ENCODE measurements at places on chromosomes 5 and 9.

DNA sequence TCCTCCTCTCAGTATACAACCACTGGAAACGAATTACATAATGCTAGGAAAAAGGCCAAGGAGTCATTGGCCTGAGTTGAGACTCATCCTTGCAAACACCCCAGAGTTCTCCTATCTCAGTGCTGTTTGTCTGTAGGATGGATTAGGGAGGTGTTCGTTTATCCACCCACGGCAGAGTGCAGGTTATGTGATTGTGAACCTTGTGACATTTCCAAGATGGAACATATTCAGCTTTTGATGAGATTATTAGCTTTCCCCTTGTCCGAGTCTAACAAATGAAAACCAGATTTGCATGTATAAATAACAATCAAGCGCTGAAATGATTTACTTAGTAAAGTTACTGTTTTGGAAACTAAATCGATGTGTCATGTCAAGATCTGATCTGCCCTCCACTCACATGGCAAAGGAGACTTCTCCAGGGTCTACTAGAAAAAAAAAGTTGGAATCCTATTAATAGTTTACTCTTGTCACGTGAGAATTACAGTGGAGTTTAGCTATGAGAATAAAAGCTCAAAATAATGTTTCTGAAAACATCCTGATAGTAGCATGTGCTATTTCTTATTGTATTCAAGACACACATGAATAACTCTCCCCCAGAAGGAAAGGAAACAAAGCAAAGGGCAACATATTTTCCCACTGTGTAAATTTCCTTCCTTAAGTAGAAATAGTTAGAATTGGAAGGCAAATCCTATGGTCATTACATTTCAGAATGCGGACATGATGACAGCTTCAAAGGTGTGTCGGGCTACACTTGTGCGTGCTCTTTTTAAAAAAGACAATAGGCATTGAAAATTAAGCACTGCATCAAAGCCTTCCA is 600.4 kb downstream of the EBF1 start:
- DNase-seq = no peak

- no peak for DNase-seq
These were observed 1.3 kb upstream of the TBC1D2 start for GRCh38 chr9:98256756-98257155.

GRCh38 chr5:43891112-43891511 is 288.1 kb downstream of the NNT start:
- peak; percentile 9 for DNase-seq

- DNase-seq = no peak
These were observed 694.1 kb upstream of the C9orf72 start for GRCh38 chr9:28267351-28267750.

DNA sequence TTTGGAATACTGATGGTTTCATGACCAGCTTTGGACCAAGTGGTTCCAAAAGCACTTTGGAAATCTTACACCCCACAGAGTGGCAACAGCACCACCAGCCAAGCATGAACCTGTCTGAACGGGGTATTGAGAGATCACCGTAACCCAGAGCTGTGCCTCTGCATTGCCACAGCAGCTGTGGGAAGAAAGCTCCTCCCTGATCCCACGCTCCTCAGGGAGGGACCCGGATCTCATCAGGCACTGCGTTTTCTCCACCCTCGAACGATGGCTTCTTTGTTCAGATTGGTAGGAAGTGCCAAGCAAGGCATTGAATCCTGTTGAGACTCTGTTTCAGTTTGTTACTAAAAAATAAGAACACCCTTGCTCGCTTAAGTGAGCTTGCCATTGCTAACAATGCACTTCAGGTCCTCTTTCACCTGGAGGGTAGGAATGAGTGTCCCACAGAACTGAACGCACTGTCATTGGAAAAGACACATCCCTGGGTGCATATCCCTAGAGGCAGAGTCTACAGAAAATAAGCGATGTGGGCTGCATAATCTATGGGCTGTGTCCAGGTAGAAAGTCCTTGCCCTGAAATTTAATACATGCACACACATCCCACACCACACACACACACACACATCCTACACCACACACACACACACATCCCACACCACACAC is 118.0 kb upstream of the ICE1 start:
- DNase-seq = no peak

DNA sequence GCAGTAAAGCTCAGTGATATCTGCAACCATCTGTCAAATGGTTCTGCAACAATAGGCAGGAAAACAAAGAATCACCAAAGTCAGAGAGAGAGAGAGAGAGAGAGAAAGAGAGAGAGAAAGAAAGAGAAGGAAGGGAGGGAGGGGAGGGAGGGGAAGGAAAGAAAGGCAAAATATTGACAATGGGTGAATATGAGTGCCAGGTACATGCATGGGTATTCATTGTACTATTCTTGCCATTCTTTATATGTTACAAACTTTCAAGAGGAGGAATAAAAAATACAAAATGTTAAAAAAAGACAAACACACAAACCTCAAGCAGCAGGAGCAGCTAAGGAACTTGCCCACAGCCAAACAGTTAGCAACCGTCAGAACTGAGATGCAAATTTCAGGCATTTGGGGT is 350.8 kb upstream of the RFX3 start:
- no peak for DNase-seq

- DNase-seq = no peak
These were observed 25.6 kb downstream of the GLDC start for GRCh38 chr9:6619909-6620308.

DNA sequence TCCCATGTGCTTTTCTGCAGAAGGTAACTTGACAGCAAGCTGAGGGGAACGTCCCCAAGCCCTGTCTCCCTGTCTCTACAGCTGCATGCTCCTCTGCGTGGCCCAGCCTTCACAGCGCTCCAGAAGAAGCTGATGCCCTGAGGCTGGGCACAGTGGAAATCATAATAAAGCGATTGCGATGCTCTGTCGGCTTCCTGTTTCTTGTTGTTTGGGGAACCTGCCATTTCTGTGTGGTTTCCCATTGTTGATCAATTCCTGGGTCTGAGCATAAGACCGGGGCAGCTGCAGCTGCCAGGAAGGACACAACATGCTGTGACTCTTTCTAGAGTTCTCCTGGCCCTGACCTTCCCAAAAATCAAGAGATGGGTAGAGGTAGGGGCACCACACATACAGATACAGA is 7.2 kb upstream of the DNAJB5 start:
- no peak for DNase-seq

DNA sequence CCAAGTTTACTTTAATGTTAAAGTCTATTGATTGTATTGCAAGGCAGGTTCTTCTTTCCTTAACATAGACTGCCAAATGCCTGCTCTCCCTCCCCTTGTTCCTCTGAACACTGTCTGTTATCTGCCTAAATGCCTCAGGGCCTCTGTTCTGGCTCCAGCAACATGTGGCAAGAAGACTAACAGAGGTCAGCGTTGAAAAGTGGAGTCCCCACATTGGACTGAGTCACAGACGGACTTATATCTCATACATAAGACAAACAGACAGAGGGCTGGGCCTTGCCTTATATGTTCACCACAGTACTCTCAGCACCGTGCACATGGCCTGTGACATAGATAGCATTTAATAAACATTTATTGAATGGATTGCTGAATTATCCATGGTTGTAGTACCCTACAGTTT is 91.4 kb downstream of the TSSK1B start:
- DNase-seq = peak; percentile 49

DNA sequence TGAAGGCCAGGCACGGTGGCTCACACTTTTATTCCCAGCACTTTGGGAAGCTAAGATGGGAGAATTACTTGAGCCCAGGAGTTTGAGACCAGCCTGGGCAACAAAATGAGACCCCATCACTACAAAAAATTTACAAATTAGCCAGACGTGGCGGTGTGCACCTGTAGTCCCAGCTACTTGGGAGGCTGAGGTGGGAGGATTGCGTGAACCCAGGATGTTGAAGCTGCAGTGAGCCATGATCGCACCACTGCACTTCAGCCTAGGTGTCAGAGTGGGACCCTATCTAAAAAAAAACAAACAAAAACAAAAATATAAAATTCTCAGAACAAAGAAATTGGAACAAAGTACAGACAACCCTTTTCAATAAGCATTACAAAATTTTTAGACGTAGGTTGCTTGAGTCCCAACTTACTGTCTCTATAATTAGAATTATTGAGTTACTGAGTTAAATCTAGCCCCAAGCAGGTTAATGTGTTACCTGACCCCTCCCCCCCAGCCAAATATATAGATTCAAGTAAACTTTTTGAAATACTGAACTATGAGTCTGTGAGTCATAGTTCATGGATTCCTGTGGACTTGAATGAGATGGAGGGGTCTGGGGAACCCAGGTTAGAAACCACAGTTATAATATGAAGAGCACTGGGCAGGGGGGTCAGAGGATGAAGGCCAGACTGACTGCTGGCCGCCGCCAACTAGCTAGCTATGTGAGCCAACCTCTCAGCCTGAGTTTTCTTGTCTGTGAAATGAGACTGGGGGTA is 173.1 kb downstream of the AOPEP start:
- no peak for DNase-seq

DNA sequence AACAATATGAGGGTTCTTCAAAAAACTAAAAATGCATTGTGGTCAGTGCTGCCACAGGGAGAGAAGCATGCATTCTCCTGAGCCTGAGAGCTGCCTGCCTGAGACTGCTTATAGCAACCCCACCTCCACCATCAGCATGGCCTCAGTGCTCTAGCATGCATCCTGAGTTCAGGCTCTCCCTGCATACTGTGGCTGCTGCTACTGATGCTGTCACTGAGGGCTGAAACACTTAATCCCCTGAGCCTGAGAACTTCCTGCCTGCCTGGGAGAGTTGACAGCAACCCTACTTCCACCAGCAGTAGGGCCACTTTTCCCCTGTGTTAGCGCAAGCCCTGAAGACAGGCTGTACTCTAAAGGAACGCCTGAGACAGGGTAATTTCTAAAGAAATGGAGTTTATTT is 206.0 kb downstream of the FBXO4 start:
- no peak for DNase-seq

DNA sequence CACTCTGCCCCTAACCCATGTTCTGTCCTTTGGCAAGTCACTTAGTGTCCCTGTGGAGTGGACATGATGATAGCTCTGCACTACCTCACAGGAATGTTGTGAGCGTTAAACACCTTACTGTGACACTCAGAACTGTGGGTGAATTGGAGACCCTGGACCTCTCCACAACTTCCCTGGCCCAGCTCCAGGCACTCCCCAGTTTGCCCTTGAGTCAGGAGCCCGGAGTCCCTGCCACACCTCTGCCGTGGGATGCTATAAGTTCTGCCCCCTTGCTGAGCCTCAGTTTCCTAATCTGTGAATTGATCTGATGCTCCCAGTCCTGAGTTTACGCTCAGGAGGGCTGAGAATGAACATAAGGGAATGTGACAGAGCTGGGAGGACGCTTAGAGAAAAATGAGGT is 34.4 kb downstream of the GSN start:
- DNase-seq = no peak

DNA sequence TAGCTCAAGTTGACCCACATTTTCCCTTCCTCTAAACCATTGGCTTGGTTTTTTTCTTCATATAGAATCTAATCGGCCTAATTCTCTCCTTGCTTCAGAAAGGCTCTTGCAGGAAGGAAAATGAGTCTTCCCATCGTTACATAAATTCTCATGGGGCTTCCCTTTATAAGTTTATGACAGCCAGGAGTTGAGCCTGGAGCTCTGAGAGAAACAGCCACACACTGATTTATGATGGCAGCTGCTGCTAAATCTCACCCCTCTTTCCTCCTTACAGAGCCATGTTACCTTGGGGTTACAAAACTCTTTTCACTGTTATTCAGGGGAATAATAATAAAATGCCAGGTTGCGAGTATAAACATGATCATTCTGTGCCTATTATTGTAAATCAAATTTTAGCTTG is 5.2 kb upstream of the RNF14 start:
- no peak for DNase-seq

- DNase-seq = no peak
These were observed 39.9 kb downstream of the MOCS2 start for GRCh38 chr5:53069626-53070025.

DNA sequence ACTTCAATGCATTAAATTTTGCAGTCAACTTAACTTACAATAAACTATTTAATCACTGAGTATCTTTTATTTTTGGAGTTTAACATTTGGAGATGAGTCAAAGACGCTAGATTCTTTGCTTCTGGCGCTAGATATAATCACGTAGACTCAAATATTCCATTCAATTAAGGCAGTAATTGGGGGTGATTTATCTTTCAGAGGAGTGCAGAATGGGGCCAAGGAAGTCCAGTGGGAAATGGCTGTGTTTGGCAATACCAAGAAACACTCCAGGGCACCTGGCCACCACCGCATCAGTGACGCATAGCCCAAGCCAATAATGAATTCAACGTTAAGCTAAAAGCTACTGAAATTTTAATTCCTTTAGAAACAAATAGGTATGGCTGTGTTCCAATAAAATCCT is 81.2 kb downstream of the PHAX start:
- DNase-seq = no peak

GRCh38 chr5:73540192-73540591 is 25.2 kb downstream of the ANKRA2 start:
- DNase-seq = peak; percentile 73

- DNase-seq = peak; percentile 7
These were observed 51.4 kb downstream of the ROR2 start for GRCh38 chr9:91898451-91899218.

- DNase-seq = no peak
These were observed 397.5 kb downstream of the TMEM167A start for GRCh38 chr5:82679660-82680059.

GRCh38 chr9:114324492-114324891 is 1.6 kb downstream of the ORM1 start:
- no peak for DNase-seq

DNA sequence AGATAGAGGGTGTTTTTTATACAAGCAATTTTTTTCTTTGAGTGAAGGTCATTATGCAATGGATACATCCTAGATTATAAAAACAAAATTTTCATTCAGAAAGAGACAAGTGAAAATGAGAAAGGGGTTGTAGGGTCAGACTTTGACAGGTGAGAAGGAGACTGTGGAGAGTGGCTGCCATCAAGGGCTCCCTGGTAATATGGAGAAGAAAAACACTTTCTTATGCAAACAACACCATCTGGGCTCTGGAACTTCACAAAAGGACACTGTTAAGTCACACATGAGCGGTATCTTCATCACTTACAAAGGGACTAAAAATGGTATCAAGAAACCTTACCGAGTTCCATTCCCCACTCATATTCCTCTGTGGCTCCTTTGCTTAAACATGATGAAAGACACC is 23.5 kb downstream of the C7 start:
- no peak for DNase-seq

GRCh38 chr5:141763541-141763940 is 81.5 kb upstream of the ARAP3 start:
- no peak for DNase-seq

GRCh38 chr5:174222891-174223290 is 177.4 kb downstream of the NSG2 start:
- DNase-seq = no peak

- DNase-seq = no peak
These were observed 420.9 kb upstream of the SGCD start for GRCh38 chr5:155906046-155906445.

Measured in foreskin fibroblast (primary cell).